ENCODE measurements at places on chromosomes 2 and 18. TPM values are rescaled to one million over a fixed set of nuclear protein-coding genes. Genes with fewer than 3 reads are reported as not detected.

GRCh38 chr2:171824086-171824485 is 70.0 kb downstream of the SLC25A12 start:
- DNase-seq = no peak

DNA sequence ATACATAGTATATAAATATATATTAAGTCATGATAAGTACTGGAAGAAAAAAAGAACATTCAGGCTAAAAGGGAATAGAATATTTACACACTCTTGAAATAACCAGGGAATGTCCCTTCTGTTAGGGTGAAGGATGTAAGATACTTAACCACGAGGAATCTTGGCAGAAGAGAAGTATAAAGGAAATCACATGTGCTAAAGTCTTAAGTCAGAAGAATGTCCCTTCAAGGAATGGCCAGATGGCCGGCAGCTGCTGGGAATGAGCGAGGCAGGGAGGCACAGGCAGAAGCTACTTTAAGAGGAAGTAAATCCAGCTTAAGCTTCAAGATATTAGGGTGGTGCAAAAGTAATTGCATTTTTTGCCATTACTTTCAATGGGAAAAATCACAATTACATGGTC is 5.5 kb downstream of the CCDC102B start:
- DNase-seq = no peak

GRCh38 chr18:25144820-25145219 is 207.1 kb downstream of the ZNF521 start:
- no peak for DNase-seq

- peak; percentile 23 for DNase-seq
These were observed 11.2 kb downstream of the CWC22 start for GRCh38 chr2:179995741-179996515.

ERFE gene
- total RNA-seq = not detected

GRHL1 gene
- 0.19 TPM for total RNA-seq

- no peak for DNase-seq
These were observed 55.6 kb downstream of the CYP26B1 start for GRCh38 chr2:72092111-72092510.

- DNase-seq = no peak
These were observed 32.3 kb downstream of the DNMT3A start for GRCh38 chr2:25309402-25309801.

LDAH gene
- 26.3 TPM for total RNA-seq

DNA sequence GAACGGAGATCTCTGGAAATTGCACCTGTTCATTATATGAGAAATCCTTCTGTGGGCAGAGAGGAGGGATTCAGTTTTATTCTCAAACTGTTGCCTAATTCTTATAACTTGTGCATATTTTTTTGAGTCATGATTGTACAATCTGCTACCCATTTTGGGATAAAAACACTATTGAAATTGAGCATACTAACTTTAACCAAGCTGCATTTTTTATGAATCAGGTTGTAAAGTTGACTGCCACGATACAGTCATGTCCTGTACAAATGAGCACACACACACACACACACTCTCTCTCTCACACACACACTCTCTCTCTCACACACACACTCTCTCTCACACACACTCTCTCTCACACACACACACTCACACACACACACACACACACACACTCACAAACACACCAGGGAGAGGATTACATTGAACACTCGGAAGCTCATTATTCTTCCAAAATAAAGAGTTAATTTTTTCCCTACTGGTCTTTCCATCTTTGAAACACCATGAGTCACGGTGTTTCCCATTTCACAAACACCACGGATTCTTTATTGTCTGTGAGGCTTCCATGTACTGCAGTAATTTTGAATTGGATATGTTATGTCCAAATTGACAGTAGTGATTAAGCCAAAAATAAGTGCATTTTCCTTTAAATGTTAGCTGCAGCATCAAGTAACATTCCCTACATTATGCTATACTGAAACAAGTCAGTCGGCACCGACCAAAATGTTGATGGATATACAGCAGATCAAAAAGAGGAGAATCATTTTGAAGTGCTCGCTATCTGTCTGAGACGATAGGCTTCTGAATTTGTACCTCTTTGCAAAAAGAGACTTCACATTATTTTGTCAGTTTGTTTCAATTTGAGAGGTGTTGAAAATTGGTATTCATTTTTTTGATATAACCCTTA is 216.9 kb downstream of the ARHGAP15 start:
- DNase-seq = no peak

GRCh38 chr2:37623406-37623805 is 48.0 kb downstream of the CDC42EP3 start:
- no peak for DNase-seq

DNA sequence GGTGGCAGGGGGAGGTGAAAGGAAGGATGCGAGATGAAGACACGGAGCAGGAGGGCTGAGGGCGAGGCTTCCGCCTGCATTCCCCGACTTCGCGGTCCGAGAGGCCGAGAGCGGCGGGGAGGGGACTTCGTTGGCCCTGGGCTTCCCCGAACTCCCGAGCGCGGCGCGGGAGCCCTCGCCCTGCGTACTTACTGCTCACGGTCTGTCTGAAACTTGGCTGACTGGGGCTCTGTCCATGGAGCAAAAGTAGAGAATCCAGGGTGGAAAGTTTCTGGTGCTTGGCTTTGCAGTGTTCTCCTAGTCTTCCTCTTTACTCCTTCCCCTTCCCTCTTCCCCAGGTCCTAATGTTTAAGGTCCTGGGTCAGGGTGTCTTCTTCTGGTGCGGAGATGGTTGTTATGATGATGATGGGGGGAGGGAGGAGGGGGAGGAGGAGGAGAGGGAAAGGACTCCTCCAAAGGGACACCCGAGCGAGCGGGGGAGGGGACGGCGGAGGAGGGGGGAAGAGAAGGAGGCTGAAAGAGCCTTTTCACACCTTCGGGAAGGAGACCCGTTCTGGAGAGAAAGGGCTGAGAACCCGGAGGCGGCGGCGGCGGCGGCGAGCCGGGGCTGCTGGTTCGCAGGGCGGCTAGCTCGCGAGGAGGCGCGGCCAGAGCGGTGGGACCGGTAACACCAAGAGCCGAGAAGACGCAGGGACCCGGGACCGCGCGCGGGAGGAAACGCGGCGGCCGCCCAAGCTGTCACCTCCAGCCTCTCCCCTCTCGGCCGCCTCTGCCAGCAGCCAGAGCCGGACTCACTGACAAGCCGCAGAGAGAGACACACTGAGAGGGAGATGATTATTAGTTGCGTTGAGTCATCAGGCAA is at the start of gene SATB2:
TSS of gene SATB2 (minus strand) at position 793 of the 862 bp plus-strand sequence. CDS start 1,902 bp downstream, outside the sequence.
- no peak for DNase-seq

DSC3 gene
- total RNA-seq = 1.8 TPM

SP9 gene
- not detected for total RNA-seq

DNA sequence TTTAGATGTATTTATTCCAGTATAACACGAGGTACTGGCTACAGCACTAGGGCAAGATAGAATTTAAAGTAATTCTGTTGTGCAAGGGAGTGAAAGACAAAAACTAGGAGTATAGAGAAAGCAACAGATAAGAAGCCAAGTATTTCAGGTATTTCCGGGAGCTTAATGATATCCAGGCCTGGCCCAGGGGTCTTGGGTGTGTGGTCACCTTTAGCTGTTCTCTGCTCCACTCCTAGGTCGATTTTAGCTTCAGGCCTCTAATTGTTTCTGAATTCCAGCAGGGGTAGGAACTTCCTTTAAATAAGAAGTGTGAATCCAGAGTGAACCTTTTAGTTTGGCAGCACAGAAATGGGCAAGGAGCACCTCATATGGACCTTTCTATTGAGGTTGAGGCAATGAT is 342.3 kb upstream of the MYT1L start:
- no peak for DNase-seq

ZSWIM2 gene
- not detected for total RNA-seq

DNA sequence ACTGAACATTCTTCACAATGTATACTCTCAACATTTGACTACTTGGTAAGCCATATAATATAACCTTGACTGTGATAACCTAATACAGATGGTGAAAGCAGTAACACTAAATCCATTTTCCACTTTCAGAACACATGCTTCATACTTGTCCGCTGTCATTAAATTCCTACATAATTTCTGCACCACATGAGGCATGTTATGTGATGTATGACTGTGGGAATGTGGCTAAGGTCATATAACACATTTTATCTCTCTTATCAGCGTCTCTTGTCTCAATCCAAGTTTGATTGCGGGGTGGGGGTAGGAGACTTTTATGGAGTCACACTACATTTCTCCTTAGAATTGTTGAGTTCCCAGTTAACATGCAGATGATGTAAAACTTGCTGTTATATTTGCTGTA is 110.9 kb downstream of the MTCL1 start:
- no peak for DNase-seq

- no peak for DNase-seq
These were observed 200.9 kb downstream of the PIEZO2 start for GRCh38 chr18:10948421-10948820.

DNA sequence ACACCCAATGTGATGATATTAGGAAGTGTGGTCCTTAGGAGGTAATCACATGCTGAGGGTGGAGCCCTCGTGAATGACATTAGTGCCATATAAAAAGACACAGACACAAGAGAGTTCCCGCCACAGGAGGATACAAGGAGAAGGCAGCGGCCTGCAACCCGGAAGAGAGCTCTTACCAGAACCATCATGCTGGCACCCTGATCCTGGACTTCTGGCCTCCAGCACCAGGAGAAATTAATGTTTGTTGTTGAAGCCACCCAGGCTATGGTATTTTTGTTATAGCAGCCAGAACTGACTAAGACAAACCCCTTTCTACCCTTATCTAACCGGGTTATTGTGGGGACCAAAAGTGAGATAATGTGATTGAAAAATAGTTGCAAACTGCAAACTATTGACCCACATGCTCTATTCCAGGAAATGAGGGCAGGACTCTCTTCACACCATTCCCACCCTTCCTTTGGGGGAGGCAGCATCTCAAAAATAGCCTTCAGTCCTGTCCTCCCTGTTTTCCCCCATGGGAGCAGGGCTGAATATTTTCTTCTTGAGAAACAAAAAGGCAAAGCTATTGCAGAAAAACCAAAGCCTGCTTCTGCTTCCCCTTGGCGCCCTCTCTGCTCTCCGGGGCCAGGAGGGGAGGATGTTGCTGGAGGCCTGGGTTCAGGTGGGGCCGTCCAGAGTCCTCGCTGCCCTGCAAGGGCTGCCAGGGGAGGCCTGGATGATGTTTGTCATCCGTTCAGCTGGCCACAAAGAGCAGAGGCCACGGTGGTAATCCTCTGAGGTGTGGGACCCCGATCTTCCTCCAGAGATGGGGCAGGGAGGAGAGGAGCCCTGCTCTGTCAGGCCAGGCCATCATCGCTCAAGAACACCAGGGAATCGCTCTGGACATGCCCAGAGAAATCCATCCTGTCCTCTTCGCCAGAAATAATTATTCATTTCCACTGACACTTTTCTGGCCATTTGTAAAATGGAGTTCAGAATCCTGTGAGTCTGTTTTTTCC is 73.8 kb upstream of the HAAO start:
- no peak for DNase-seq

- no peak for DNase-seq
These were observed 399.8 kb downstream of the TMEM182 start for GRCh38 chr2:103161456-103162289.

GRCh38 chr2:75480971-75481836 is 79.5 kb downstream of the EVA1A start:
- DNase-seq = no peak

DNA sequence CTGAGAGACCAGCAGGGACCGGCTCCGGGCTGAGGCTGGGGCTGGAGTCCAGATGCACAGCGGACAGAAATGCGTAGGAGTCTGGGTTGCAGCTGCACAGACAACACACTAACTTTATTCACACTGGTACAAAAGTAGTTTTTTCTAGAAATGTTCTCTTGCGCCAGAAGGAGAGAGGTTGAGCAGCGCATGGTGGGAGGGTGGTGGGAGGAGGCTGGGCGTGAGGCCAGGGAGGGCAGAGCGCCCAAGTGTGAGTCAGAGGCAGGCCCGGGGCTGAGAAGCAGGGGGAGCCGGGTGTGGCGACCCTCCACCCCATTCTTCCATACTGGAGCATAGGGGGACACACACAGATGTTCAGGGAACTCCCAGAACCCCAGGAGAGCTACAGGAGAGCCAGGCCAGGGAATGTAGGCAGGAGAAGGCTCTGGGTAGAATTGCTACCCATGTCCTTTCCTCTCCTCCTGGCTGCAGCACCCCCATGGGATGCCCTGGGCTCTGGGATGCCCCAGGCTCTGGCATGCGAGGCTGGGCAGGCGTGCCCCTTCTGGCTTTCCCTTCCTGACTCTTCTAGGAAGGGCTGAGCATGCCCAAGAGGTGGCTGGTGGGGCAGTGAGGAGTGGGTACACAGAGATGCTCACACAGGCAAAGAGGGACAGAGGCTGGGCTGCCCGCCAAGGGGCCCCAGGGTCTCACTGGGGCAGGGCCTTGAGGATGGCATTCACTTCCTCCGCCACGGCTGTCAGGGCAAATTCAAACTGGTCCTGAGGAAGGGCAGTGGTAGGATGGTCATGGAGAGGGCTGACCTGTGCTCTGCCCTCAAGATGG is 10.6 kb downstream of the DNAJB2 start:
- DNase-seq = no peak

GRCh38 chr2:126187668-126188067 is 468.3 kb upstream of the GYPC start:
- DNase-seq = no peak

DNA sequence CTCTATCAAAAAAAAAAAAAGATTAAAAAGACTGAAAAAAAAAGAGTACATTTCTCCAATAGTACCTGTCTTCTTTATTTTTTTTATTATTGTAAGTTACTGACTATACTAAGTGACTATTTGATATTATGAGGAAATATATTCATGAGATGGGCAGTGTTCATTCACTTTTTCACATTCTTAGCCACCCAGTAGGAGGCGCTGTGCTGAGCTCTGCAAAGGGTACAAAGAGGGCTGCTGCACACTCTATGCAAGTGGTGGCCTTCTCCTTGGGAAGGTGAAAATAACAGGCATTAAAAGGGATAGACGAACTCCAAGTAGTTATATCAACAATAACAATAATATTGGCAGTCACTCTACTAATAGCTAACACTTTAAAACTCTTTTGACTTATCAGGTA is 1034.9 kb upstream of the FANCL start:
- no peak for DNase-seq

DNA sequence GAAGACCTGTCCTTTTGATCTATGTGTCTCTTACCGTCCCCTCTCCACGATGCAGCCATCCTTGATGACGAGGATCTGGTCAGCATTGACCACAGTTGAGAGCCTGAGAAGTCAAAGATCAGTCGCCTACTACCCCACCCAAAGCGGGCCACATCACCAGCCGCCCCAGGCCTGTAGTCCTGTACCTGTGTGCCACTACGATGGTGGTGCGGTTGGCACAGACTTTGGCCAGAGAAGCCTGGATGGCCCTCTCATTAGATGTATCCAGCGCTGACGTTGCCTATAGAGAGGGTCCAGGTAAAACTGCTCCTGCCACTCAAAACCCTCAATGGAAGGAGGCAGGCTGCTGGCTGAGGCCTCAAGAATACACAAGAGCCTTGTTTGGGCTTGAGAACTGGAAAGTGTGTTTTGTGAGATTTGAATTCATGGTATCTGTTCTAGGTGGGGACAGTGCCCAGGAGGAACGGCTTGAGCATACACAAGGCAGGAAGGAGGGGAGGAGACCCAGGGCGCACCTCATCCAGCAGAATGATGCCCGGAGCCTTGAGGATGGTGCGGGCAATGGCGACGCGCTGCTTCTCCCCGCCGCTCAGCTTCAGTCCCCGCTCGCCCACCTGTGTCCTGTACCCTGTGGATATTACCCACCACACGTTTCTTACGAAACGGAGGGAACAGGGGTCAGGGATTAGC is 3.8 kb downstream of the ZFAND2B start:
- no peak for DNase-seq

- DNase-seq = no peak
These were observed 217.5 kb downstream of the ZNF804A start for GRCh38 chr2:184815824-184816223.

GRCh38 chr18:45059695-45060094 is 379.0 kb downstream of the SETBP1 start:
- DNase-seq = no peak

DYNAP gene
- not detected for total RNA-seq

ARHGAP15 gene
- total RNA-seq = 44.8 TPM

IKZF2 gene
- total RNA-seq = 145 TPM

GRCh38 chr18:45686891-45687611 is 36.9 kb upstream of the SLC14A1 start:
- DNase-seq = no peak

Measured in GM12878 (cell line).